AG20443 (cell line): ENCODE measurements at places on chromosomes 11 and 22.

GRCh38 chr11:30868626-30869081 lies 282.5 kb upstream of the MPPED2 start:
- no peak for DNase-seq

DNA sequence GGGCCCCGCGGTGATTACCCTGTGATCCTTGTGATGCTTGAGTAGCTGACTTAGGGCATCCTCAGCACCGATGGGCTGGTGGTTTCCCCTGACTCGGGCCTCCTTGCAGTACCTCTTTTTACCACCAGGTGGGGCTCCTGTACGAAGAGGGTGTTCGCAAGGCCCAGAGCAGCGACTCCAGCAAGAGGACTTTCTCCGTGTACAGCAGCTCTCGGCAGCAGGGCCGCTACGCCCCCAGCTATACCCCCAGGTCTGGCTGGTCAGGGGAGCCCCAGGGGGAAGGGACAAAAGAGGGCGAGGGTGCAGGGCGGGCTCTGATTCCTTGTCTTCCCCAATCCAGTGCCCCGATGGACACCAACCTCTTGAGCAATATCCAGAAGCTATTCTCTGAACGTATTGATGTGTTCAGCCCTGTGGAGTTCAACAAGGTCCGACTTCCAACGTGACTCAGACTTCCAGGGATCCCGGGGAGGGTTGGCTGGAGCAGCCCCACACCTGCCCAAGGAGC lies 1.3 kb upstream of the TM7SF2 start:
- DNase-seq: peak; percentile 91

- peak; percentile 69 for DNase-seq
These were observed 154.7 kb downstream of the BLID start for GRCh38 chr11:121961321-121961801.

DNA sequence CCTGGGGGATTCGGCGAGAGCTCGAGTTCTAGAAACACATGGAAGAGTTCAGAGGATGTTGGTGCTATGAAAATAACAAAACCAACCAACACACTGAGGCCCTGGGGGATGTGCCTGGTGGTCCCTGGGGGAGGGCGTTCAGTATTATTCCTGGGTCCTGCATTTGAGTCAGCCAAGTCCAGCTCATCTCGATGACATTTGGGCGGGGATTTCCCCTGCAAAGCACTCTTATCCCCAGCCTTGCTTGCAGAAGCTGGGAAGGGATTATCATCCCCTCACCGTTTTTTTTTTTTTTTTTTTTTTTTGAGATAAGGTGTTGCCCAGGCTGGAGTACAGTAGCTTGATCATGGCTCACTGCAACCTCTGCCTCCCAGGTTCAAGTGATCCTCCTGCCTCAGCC lies 2.1 kb upstream of the SMIM38 start:
- no peak for DNase-seq

- peak; percentile 86 for DNase-seq
These were observed at the start of gene CCND1 for GRCh38 chr11:69640995-69641581. Gene CCND1 (plus strand): TSS chr11:69641156. CDS start chr11:69641314, 158 bp downstream.

DNA sequence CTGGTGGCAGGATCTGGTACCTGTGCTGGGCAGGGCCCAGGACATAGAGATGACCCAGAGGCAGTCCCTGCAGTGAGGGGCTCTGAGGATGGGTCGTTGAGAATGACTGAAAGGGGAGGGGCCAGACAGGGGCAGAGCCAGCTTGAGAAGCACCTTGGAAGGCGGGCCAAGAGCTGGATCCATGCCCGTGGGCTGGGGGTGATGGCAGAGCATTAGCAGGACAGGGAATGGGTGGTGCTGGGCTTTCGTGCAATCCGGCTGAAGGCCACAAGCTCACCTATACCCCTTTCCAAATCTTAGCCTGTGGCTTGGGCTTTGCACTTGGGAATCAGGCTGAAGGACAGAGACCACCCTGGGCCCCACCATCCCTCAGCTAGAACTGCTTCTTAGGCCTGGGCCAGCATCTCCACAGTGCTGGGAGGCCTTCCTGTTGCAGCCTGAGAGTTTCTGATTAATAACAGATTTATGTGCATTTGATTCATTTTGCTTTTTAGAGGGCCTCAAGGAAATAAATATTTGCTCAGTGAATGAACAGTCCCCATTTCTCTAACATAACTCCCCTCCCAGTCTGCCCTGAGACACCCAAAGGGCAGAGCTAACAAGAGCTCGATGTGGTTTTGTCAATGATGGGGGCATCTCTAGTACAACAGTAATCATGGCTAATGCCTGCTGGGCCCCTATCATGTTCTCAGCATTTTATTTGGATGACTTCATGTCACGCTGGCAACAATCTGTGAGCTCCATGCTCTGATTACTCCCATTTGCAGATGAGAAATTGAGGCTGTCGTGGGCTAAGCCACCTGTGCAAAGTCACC lies 39.3 kb downstream of the RIBC2 start:
- DNase-seq: peak; percentile 51

DNA sequence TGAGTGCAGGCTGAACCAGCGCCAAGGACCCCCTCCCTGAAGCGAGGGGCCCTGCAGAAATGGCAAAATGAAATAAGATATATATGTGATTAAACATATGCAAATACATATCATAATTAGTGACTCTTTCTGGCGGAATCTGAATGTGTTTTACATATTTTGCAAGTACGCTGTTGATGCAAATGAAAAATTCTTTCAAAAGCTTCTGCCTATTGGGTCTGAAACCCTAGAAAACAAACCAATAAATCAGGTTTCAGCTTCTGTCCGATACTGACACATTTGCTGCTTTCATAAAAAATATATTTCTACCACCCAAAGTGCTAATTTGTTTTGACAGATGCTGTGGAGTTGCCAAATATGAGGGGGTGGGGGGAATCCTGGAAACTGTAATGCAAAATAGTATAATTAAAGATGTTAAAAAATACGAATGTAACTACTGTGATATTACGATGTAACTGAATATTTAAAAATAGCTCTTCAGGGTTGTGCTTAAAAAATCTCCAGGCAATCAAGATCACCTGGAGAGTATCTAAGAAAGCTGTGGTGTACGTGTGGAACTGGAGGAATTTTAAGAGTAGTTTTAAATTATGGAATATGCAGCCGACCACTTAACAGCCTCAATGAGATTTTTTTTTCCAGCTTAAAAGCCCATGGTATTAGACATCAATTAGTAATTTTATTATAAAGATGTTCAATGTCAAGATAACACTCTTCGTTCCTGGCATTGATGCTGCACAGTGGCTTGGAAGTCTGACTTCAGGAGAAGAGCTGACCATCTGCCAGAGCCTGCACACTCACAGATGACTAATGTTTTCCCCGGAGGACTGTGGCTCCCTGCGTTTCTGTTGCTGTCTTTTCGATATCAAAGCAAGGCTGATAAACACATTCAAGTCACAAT lies 122.2 kb upstream of the RCN1 start:
- DNase-seq: peak; percentile 78

- no peak for DNase-seq
These were observed 40.5 kb downstream of the LARGE1 start for GRCh38 chr22:33879796-33880195.

DNA sequence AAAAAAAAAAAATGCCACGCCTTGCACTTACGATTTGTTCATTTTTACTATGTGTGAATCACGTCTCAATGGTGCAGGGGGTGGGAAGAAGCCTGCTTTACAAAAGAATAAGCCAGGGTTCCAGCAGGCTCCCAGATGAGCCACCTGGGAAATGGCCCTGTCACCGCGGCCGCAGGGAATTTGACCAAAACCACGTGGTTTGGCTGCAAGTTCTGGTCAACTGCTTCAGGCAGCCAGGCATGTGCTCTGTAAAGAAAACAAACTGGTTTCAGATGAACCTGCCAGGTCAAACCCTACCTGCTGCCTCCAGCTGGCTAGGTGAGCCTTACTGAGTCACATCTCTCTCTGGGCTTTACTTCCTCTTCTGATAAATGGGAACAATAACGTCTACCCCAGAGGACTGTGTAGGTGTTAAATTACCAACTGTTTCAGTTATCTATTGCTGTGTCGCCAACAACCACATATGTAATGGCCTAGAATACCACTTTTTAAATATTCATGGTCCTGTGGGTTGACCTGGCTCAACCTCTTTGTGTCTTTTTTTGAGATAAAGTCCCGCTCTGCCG lies 30.5 kb upstream of the GCAT start:
- DNase-seq: peak; percentile 82

GRCh38 chr22:31130873-31131272 lies 8.1 kb downstream of the INPP5J start:
- DNase-seq: no peak

GRCh38 chr11:13777341-13777985 lies 109.0 kb downstream of the FAR1 start:
- DNase-seq: no peak

- no peak for DNase-seq
These were observed 30.1 kb upstream of the CBX7 start for GRCh38 chr22:39182478-39183030.

GRCh38 chr22:20652130-20652529 lies 121.8 kb upstream of the SERPIND1 start:
- no peak for DNase-seq

DNA sequence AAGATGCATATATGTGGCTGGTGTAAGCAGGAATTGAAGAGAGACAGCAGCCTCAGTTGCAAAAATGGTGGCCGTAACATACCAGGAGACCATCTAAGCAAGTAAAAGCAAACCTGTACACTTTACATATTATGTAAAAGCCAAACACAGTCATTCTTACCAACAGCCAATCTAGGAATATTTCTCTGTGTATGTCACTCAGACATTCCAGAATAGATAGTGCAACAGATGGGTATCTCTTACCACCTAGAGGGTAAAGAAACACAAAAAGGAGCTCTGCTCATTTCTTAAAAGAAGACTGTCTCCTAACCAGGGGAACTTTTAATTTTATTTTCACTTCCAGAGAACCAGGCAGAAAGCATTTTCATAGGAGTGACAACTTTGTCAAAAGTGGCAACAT lies 38.7 kb downstream of the GLYAT start:
- no peak for DNase-seq

DNA sequence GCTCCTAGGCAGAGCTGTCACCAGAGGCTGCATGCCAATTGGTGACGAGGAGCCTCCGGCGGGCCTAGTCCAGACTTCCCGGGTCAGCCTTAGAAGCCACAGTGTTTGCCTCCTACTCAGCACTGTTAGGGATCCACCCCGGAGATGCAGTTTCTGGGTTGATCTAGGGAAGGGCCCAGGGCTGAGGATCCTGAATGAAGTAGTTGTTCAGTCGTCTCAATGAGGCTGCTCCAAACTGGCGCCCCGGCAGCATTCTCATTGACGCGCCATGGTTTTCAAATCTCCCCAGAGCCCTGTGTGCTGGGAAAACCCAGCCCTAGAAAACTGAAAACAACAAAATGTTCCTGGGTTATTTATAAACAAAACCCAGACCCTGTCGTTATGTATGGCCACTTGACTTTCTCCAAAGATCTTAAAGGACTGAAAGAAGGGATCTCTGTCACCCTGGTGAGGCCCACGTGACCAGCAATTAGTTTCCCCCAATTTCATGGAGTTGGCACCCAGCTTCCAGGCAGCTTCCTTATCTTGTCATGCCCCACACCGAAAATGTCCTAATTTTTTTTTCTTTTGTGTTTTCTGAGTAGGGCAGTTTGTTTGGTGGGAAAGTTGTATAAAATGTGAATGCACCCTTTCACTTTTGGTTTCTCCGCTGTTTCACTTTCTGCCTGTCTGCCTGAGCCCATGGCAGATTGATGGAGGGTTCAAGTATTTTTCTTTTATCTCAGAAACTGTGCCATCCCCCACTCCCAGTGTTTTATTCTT lies 2.0 kb upstream of the EHD1 start:
- no peak for DNase-seq

DNA sequence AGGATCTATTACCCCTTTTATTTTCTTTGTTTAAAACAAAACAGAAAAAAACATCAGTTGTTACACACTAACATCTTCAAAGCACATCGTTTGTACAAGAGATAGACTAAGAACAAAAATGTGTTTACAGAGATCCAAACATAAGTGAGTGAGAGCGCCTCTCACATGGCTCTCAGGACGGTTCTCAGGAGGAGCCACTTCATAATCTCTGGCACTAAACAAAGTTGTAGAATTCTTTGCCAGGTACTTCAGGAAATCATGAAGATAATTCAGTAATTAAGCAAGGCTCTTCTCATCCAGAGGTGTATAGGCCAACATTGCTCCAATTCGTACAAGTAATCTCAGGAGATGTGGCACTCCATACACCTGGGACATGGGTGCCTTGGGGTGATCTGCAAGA lies 29.8 kb downstream of the PDE3B start:
- no peak for DNase-seq

DNA sequence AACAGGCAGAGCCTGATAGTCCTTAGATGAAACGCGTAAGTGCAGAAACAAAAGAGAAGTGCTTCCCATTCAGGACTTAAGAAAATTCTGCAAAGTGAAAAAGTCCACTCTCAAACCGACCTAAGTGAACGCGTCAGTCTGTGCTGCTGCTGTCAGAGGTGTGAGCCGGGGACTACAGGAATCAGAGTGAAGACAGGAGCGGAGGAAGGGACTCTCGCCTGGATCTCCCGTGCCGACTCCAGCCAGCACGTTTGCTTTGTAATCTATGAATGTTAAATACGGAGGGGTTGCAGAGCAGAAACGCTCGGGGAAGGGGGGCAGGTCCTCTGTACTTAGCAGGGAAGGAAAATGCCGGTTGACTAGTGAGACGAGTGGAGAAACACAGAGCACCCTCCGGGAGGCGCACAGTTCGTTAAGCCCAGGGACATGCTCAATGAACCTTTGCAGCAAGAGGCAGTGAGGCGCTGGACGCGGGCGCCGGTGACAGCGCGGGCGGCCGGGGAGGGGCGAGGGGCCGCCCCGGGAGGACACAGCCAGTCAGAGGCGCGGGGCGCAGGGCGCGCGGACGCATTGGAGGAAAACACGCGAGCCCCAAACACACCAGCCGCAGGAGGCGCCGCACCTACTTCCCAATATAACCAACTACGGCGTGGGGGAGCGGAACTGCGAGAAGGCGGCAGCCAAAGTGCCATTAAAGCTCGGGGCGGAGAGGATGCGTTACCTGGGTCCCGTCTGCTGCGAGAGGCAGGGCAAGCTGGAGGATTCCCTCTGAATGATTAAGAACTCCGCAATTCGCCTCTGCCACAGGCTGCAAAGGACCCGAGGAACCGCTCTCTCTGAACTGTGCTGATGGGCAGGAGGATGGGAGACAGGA lies at the start of gene CNTN5:
CNTN5 (plus strand) TSS at position 598 of the 874 bp plus-strand sequence.
- DNase-seq: peak; percentile 17

- no peak for DNase-seq
These were observed 101.7 kb downstream of the FAM181B start for GRCh38 chr11:82631722-82632630.

DNA sequence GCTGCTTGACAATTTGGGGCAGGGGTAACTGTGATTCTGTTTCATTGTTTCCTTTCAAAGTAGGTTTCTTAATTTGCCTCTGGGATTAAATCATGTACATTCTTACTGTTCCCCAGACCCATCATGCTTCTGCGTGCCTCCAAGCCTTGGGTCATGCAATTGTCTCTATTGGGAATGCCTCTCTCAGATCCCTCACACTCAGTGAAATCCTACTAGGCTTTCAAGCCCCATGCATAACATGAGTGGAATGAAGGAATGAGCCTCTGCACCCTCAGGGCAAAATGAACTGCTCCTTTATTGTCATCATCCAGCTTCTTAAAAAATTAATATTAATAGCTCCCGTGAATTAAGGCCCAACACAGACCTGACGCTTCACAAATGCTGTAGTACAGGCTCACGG lies 381.7 kb downstream of the TENM4 start:
- DNase-seq: no peak
